Fibroblast of skin of left biceps (primary cell): ENCODE measurements at places on chromosomes 2 and 18.

DNA sequence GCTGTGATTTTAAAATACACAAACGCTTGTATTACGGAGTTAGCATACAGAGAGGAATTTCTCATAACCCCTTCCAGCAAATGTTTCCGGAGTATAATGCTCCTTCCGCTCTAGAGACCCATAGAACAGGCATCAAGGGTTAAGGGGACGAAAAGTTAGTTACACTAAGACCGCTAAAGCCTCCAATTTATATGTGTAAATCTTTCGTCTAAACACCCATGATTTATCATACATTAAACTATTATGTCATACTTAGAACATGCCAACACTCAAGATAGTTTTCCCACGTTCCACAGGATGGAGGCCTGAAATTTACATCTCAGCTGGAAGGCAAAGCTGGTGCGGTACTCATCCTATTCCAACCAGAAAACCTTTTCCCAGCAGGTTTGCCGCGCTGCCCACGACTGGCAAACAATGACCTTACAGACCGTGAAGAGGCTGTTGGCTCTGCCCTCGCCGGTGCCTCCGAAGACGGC is 650 bp downstream of the ORMDL1 start:
- DNase-seq = no peak

GRCh38 chr2:213934560-213934959 is 476.3 kb upstream of the VWC2L start:
- DNase-seq = no peak

DNA sequence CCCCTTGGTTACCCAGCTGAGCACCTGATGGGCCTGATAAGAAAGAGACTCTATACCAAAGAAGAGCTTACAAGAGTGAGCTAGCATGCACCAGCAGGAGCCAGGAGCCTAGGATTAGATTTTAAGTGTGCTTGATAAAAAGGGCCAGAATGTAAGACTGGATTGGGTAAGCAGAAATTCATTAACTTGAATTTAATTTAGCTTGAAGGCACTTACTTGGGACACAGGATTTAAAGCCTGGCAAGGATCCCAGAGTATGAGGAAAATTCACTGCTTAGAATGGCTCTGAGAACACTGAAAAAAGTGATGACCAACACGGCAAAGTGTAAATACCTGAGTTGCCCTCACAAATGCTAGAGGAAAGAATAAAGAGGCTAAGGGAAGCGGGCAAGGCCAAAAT is 91.3 kb upstream of the RBBP8 start:
- DNase-seq = no peak

GRCh38 chr2:51673628-51674027 is 641.7 kb upstream of the NRXN1 start:
- no peak for DNase-seq

- DNase-seq = peak; percentile 33
These were observed 15.2 kb upstream of the PLEKHM3 start for GRCh38 chr2:208040199-208041171.

DNA sequence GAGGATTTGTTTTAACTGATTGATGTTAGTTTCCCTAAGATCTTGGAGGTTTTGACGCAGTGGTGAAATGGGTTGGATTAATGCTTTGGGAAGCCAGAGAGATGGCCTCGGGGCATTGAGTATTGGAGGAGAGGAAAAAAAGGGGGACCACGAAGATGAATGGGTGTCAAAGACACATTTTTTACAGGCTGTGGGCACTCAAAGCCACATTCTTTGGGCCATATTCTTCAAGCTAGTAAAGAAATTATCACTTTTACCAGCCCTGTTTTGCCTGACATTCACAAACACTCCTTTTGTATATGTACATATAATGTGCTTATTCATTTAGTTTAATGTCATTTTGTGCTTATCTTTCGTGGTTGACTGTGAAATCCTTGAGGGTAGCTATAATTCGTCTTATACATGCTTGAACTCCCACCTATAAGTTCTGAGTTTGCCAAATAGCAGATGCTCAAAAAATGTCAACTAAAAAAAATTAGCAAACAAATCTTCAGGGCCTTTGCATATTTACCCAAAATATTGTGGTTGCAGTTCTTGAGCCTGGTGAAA is 146.3 kb downstream of the ARL6IP6 start:
- DNase-seq = no peak

DNA sequence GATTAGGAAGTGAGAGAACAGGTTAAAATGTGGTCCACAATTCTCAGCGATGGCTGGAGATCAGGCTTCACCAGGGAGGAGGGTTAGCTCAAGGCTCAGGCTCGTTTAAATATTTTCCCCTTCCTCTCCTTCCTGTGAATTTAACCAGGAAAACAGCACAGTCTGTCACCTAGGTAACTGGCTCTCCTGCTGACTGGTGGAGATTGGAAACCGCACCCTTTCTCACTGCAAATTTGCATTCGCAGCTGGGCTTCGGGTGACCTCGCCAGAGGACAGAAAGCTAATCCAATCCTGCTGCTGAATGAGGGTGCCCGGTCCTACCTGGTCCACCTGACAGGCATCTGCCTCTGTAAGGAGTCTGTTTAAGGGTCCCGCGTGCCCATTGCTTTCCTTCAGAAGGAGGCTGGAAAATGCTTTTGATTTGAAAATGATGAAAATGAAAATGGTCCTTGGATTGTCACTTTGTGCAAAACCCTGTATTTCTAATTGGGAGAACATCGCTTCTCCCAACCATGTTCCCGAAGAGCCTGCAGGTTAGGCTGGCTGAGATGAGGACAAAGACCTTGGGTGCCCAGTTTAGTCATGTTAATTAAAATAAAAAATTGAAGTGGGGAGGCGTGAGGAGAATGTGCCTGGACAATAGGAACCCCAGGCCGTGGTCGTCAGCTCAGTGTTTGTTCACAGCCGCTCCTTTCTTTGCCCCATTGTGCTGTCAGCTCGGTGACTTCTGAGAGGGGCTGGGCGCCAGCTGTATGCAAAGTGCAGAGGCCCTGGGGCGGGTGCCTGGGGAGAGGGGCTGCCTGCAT is 43.4 kb upstream of the MTCL1 start:
- DNase-seq = no peak

DNA sequence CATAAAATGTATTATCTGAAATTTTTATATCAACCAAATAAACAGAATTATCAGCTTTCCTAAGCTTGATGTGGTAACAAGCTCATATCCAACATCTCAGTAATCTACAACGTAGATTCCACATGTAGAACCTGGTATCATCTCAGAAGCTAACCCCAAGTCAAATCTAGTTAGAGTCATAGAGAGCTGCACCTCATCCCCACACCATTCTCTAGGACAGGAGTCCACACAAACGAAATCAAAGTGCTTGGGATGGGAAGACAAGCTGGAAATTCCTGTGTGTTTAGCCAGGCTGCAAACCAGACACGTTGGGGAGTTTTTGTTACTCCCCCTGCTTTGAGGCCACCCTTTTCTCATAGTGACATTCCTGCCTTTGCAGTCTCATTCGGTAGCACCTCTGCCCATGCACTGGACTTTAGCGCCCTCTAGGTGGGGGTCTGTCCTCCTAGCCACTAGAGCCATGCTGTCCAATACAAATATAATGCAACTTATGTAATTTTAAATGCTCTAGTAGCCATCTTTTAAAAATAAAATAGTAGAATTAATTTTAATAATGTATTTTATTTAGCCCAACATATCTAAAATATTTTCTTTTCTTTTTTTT is 28.1 kb upstream of the SATB2 start:
- no peak for DNase-seq

DNA sequence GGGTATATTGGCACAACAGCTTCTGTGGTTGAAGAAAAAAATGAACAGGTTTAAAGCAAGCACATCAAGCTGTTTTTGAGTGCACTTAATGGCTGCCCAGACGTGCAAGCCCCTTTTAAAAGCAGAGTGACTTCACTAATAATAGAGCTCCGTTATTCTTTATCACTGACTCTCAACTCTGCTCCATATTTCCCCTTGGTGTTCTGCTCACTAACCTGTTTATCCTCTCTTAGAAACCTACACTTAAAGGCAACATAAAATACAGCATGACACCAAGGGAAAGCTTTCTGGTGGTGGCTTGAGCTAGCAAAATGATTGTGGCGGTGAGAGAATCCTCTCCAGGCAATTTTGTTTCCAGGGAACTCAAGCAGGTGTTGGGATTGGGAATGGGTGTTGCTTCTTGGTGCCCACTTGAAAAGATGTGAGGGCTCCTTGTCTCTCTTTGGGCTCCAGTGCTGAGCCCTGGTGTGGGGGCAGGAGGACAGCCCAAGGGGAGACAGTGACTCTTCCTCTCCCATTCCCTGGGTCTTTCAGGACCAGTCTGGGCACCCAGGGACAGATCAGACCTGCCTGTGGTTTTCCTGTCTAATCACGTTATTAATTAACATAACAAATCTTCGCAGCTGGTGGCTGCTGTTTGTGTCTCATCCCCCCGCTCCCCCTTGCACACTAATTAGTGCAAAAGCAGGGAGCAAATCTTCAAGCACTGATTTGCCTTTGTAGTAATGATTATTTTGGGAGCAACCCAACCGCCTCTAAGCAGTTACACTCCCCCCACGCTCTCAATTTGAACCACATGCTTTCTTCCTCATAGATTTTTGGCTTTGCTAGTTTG is 289.4 kb upstream of the CXCR4 start:
- DNase-seq = no peak

- DNase-seq = peak; percentile 20
These were observed 51.4 kb downstream of the OSBPL1A start for GRCh38 chr18:24346254-24346653.

- peak; percentile 33 for DNase-seq
These were observed 363.6 kb downstream of the LPIN1 start for GRCh38 chr2:12110074-12110473.

GRCh38 chr2:127422559-127423477 is 4.6 kb downstream of the PROC start:
- no peak for DNase-seq

- DNase-seq = no peak
These were observed 396.7 kb upstream of the RGPD4 start for GRCh38 chr2:107430006-107430405.

GRCh38 chr2:9097239-9097638 is 93.8 kb upstream of the MBOAT2 start:
- DNase-seq = no peak
